ENCODE measurements at places on chromosomes 2 and 18.

GRCh38 chr2:38886063-38886462 lies 3.6 kb upstream of the ARHGEF33 start:
- DNase-seq: no peak

DNA sequence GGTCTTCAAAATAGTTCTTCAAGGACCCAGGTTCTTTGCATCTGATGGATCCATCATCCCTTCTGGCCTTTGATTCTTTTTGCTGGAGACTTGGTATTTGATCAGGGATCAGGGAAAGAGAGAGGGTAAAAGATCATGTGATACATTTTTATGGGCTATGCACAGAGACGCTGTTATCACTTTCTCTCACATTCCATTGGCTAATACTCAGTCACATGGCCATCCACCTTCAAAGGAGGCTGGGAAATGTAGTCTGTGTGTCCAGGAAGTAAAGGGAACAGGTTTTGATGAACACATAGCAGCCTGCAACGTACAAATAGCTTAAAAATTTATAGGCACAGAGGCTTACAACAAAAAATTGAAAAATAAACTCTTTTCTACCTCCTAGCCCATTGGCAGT lies 629.6 kb upstream of the FANCL start:
- DNase-seq: no peak

DNA sequence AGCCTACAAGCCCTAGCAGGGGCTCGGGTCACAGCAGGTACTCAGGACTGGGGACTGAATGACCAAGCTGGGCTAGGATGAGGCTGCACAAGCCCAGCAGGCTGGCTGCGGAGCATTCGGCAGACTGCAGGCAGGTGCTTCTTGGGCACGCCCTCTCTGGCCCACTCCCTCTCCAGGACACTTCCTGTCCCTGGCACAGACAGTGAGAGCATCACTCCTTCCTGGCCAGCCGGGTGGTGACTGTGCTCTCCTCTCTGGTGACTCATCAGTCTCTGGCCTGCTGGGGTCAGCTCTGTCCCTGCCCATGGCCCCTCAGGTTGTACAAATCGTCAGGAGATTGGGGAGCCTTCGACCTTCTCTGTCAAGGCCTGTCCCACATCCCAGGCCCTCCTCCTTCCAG lies 22.5 kb downstream of the C1QL2 start:
- DNase-seq: no peak

DNA sequence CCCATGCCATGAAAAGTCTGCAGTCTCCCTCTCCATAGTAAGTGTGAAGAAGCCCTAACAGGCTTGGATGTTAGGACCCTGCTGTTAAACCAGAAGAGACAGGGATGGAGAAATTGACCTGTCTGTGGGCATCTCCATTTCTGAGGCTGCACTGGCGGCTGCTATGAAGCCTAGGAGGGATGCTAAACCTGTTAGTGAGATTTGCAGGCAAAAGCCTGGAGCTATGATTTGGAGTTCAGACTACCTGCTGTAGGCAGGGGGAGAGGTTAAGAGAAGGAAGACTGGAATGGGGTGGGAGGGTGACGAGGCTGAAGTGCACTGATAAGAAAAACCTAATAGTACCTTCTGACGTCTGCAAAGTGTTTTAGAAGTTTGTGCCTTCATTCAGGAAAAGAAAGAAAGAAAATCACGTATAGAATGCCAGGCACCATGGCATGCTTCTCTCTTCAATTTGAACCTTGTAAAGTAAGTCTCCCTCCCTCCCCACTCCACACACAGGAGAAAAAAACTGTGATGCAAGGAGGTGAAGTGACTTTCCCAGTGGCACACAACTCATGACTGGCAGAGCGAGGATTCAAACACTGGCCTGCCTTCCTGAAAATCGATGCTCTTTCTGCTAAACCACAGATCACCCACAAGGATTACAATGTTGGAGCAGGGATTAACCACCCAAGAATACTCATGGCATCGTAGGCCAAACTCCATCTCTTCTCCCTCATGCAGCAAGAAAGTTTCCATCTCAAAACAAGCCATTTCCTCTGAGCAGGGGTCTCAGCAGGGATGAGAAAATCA lies 98.5 kb upstream of the PKDCC start:
- no peak for DNase-seq

- DNase-seq: no peak
These were observed 127.1 kb downstream of the CERS6 start for GRCh38 chr2:168583064-168583709.

DNA sequence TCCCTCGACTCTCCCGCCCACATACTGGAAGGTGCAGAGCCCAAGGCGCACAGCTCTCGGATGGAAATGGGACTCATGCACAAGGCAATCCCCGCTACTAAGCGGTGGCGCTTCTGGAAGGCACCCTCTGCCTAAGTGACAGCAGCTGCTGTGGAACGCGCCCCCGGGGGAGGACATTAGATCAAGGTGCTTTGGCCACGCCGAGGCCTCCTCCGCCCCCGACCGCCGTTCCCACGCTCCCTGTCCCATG lies 202 bp downstream of the MCEE start:
- DNase-seq: no peak

GRCh38 chr2:216987252-216987821 lies 127.5 kb upstream of the TNP1 start:
- no peak for DNase-seq

DNA sequence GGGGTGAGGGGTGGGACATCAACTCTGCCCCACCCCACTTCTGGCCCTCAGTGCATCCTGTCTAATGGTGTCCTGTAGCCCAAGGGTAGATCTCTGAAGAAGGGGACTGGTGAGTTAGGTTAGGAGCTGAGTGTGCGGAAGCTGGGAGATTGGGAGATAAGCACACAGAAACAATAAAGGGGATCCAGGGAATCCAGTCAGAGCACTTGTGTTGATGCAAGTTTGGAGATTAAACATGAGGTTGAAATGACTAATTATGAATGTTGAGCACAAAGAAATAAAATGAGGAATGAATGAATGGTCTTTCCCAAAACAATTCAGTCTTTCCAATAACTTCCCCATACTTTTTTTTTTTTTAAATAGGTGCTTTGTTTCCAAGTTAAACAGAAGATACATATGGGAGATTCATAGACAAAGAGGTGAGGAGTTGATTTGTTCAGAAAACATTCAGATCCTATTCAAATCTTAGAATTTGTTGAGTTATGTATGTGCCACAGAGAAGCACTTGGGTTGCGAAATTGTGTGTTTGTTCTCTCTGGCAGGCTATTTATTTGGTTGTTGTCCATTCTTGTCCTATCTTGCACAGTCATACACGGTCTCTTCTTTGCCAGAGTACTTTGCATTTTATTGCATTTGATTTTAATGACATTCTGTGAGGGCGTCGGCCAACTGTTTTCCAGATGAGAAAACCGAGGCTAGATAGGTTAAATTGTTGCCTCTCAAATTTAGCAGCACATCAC lies 31.6 kb upstream of the NABP1 start:
- no peak for DNase-seq

DNA sequence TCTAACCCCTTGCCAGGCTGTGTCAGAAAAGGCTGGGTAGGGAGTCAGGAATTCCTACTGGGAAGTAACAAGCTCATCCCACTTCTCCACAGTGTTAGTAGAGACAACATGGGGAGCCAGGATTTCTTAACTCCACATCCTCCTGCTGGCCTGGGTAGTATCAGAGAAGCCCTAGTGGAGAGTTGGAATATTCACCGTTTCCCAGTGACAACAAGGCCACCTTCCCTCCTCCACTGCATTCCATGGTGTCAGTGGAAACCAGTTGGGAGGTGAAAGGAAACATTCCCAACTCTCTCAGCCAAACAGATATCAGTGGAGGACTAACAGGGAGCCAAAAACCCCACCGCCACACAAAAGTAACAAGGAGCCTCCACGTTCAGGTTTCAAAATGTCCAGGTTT lies 41.2 kb downstream of the SRD5A2 start:
- no peak for DNase-seq

DNA sequence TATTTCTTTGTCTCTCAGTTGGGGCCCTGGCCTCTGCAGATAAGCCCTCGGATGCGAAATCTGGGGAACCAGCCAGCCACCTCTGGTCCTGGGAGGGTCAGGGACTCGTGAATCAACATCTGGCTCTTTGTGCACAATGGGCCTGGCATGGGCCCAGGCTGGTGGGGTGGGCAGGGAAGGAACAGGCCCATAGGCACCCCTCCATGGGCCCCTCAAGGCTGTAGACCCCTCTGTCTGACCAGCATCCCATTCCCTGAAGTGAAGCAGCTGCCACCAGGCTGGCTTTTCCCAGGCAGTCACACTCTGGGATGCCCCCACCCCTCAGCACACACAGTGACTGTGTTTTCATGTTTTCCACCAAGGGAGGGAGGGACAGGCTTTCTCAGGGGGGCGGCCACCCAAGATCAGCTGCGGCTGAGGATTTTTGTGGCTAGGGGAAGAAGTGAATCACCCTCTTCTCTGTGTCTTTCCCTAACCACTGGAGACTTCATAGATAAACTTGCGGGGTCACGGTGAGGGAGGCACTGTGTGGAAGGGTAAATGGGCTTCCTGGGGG lies 166.0 kb downstream of the AGAP1 start:
- DNase-seq: no peak

DNA sequence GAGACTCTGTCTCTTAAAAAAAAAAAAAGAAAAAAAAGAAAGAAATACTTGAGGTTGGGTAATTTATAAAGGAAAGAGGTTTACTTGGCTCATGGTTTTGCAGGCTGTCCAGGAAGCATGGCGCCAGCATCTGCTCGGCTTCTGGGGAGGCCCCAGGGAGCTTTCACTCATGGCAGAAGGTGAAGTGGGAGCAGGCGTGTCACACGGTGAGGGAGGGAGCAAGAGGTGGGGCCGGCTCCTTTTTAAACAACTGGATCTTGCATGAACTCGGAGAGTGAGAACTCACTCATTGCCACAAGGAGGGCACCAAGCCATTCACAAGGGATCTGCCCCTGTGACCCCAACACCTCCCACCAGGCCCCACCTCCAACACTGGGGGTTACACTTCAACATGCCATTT lies 30.6 kb downstream of the CYP26B1 start:
- DNase-seq: no peak

DNA sequence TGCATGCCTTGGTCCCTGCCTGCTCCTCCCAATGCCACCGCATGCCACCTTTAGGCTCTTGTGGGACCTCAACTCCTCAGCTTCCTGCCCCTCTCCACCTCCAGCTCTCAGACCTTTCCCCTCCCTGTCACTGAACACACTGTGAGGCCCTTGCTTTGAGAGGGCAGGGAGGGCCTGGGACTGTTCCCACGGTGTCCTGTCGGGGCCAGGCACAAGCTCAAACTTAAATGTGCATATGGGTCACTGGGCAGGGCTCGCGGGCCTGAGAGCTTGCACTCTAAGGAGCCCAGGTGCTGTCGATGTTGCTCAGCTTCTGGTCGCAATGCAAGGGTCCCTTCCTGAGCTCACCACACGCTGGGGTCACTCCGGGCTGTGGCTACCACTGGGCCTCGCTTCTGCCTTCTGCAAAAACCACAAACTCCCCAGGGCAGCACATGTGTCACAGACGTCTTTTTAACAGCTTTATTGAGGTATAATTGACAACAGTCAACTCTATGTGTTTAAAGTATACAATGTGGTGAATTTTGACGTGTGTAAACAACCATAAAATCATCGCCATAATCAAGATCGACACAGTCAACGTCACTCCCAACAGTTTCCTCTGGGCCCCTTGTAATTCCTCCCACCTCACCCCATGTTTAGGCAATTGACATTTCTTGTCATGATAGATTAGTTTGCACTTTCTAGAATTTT lies 11.9 kb upstream of the B3GNT7 start:
- DNase-seq: peak; percentile 2

DNA sequence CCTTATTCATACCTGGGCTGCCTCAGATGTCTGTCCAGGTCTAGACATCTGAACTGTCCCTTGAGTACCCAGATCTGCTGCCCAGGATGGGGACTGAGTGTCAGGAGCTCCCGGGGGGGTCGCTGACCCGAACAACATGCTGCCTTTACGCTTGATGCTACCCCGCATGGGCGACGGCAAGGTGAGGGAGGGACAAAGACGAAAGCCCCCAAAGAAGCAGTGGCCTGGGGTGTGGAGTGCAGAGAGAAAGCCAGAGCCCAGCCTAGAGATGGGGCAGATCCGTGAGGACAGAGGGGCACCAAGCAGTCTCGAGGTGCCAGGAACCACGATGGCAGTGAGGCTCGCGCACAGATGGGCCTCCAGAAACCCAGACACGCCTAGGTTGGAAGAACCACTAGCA lies 234.7 kb downstream of the ATAD2B start:
- no peak for DNase-seq

DNA sequence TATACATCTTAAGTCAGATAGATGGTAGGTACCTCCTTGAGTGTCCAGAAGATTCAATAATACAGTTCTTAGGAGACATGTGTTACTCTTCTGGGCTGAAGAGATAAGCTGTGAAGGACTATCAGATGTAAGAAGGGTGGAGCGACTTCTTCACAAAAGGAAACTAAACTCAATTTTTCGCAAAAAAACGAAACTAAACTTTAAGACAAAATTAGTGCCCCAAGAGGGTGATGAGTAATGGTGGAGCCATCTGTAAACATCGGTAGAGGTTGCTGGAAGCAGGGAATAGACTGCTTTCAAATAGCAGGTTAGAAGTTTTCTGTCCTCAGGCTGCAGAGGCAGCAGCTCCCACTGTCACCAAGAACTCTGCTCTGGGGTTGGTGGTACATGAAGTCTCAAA lies 111.6 kb upstream of the TACR1 start:
- DNase-seq: no peak

- DNase-seq: peak; percentile 51
These were observed 1.2 kb downstream of the BCL11A start for GRCh38 chr2:60552078-60552850.

DNA sequence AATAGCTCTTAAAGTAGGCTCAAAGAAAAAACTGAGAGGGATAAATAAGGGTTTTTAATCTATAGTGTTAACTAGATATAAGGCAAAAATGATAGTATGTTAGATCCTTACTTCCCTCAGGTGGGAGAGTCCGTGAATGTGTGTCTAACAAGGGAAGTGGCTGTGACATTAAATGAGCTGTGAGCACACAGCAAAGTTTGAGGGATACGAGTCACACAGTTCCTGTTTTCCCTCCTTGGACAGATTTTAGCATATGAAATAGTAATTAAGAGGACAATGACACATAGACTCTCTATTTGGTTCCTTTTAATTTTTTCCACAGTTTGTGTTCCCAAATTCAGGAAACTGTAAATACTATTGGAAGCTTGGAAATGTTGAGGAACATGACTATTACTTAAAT lies 148.4 kb upstream of the CAVIN2 start:
- no peak for DNase-seq

DNA sequence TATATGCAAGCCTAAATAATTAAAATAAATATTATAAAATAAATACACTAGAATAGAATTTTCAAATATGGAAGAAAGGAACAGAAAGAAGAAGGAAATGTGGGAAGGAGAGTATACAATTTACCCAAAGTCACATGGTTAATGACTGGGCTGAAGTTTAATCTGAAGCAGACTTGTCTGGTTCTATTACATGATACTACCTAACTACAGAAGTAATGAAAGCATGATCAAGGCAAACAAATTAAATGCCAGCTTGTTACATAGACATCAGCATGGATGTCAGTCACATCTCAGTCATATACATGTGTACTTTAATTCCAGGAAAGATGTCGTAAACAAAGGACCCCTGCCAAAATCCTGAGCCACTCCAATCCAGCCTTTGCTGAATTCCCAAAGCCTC lies 1060.8 kb downstream of the CNTNAP5 start:
- no peak for DNase-seq

Measured in left ventricle myocardium superior (tissue), 1 donor.